ENCODE measurements at places on chromosomes 5 and 9. TPM values are rescaled to one million over a fixed set of nuclear protein-coding genes. Genes with fewer than 3 reads are reported as not detected.

EDIL3 gene
- total RNA-seq: 0.52 TPM

GRCh38 chr9:14097666-14098415, 216.1 kb downstream of the NFIB start:
- no peak for DNase-seq

DNA sequence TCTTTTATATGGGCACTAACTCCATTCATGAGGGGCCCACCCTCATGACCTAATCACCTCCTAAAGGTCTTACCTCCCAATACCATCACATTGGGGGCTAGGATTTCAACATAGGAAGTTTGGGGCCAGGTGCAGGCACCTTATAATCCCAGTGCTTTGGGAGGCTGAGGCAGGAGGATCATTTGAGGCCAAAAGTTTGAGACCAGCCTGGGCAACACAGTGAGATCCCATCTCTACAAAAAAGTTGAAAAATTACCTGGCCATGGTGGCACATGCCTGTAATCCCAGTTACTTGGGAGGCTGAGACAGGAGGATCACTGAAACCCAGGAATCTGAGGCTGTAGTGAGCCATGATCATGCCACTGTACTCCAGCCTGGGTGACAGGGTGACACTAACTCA, 76.7 kb downstream of the MYO10 start:
- no peak for DNase-seq

- no peak for DNase-seq
Observed at GRCh38 chr9:126697330-126697729, 83.6 kb downstream of the LMX1B start.

FOXD4L3 gene
- total RNA-seq: 0.94 TPM

OLFM1 gene
- total RNA-seq: 28.3 TPM

- no peak for DNase-seq
Observed at GRCh38 chr5:40396317-40396716, 283.4 kb upstream of the PTGER4 start.

- DNase-seq: no peak
Observed at GRCh38 chr5:176823869-176824412, 13.6 kb downstream of the UNC5A start.

GRCh38 chr5:637581-638450, 25.7 kb downstream of the CEP72 start:
- DNase-seq: no peak

PCDHGB4 gene
- total RNA-seq: 1.0 TPM

DNA sequence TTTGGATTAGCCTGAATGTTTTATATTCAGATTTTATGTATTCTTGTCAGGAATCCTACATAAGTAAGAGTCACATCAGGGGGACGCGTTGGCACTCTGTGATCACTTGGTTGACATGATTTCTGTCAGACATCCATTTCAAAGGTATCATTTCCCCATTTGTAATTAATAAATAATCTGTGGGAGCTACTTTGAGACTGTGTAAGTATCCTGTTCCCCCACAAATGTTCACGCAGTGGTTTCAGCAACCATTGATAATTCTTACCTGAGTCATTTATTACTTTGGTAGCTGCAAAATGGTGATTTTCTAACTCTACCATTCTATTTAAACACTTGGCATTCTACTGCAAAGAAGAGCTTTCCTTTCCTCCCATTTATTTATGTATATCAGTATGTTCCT, 56.9 kb upstream of the TBC1D2 start:
- no peak for DNase-seq

DNA sequence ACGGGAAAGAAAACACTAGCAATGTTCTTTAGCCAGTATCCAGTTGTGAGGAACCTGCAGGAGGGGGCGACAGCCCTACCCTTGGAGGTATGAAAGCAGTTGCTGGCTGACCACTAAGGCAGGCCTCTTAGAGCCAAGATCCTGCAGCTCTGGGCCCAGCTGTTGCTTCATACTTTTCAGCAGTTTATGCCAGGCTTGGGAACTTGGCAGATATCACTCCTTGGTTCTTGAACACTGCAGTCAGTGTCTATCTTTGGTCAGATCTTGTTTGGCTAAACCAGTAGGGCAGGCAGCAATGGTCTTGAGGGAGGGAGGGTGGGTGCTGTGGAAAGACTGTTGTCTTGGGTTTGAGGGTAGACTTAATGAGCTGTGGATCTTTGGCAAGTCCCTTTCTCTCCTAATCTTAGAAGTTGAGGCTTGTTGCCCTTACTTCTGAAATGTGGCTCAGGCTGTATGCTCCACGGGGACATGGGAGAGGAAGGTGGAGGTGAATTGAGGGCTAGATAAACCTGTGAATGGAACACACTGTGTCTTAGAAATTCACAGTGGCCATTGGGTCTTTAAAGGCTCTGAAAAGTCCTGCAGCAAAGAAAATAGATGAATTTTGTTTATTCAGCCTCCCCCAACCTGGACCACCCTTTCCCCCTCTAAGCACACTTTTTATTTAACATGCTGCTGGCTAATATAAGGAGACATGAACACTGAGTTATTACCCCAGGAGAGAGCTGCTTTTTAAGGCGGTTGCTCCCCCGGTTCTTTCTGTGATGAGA, 37.5 kb downstream of the ZNF618 start:
- no peak for DNase-seq

DNA sequence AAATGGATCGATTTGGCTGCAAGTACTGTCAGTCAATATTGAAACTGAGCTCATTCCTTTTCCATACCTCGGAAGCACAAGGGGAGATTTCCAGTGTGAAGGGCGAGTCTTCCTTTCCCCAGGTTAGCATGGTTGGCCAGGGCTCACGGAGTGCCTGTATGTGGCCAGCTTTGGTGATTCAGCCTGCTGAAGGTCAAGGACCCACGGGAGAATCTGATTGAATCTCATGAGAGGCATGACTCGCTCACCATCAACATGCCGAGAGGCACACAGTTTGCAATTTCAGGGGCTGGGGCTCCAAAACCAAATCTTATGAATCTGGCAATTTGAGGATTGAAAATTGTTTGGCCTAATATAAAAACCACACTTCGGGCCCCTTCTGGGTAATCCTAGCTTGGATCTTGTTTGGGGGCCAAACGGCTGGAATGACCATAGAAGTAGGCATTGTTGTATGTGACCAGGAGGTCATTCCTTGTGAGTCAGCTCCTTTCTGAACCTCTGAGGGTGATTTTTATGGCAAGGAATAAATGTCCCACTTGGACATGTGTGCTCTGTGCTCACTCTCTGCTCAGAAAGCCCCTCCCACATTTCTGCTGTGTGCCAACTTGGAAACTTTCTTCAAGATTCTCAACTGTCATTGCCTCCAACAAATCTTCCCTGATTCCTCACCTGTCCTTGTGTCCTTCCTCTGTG, 69.8 kb downstream of the DOCK2 start:
- no peak for DNase-seq

ITK gene
- 87.7 TPM for total RNA-seq

SLC1A3 gene
- 2.6 TPM for total RNA-seq

DNA sequence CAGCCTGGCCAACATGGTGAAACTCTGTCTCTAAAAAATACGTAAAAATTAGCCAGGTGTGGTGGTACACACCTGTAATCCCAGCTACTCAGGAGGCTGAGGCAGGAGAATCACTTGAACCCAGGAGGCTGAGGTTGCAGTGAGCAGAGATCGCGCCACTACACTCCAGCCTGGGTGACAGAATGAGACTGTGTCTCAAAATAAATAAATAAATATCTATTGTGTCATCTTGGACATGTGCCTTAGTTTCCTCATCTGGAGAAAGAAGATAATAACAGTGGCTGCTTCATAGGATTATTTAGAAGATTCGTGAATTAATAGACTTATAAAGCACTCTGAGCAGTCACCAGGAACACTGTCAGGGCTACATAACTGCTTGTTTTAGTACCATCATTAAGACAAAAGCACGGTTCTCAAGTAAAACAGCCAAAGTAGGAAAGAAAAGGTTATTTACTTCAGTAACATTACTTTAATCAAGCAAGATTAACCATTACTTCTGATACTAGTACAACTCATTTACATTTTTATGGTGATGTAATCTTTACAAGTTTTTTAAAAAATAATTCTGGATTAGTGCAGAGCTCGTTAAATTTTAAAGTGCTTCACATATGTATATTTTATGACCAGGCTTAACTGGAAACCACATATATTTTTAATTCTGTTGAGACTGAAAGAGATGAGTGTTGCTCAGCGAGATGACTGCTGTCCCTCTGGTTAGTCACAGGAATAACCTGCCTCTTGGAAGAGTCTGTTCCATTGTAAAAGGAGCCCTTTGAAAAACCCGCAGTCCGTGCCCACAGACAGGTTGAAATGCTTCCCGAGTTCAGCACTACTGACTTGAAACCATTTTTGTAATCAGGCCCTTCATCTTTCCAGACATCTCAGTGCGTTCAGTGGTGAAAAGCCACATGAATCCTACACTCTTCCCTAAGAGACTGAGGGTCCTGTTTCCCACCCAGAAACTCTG, 36.7 kb downstream of the ANKH start:
- DNase-seq: no peak

PCDHGA8 gene
- 0.19 TPM for total RNA-seq

LRRC14B gene
- 0.90 TPM for total RNA-seq

BTNL9 gene
- 6.3 TPM for total RNA-seq

DNA sequence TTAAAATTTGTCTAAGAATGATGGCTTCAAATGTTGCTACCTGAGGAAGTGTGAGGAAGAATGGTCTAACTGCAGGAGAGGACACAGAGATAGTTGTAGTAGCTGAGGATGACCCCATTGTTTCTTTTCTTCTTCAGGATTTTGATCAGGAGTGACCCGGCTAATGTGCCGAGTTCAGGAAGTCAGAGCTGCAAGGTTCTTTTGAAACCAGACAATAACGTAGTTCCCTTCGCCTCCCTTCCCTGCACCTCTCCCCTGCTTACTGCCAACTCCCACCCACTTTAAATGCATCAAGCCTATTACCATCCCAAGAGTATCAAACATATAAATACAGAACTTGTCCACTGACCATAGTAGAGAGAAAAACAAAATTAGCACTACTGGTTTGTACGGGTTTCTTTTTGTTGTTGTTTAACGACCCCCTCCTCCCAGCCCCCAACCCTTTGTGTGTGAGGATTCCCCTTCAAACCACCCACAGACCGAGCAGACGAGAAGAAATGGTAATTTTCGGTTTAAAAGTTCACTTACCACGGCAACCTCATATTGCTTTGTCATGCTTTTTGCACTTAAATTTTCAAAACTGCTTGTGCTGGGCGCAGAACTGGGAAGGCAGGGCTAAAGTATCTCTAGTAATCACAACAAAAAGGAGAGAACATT, 23.5 kb upstream of the ELAVL2 start:
- no peak for DNase-seq

DNA sequence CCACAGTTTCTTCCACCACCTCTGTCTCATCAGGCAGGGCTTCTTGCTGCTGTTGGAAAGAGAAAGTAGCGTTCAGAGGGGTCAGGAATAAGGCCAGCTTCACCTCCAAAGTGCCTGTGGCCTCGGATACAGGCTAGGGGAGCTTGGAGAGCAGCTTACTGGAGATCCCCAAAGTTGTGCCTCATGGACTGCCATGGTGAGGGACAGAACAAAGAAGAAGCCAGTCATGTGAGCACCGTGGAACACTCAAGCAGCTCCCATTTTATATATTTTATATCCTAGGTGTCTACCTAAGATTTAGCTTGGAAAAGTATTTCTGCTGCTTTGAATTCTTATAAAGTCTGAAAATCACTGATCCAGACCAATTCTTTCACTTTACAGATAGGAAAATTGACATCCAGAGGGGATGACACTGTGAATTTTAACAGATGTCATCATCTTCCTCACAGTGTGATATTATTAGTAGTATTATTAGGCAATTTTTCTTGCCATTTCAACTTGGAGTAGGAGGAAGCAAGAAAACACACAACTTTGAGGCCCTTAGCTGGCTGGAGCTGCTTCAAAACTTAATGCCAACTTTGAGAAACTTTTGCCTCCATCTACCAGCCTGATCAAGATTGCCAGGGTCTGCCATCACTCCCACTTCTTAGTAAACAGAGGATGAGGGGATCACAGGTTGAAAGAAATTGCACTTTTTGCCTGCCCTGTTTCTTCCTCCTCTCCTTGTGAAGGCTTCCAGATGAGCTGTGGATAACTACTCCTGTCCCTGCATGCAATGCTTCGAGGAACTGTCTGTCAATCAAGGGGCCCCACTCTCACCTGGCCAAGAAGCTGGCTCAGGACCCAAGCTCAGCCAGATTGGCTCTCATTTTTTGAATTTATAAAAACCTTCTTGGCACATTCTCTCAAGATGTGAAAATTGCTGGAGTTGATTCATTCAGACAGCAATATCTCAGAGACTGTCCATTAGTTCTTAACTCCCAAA, 11.8 kb downstream of the SPARC start:
- no peak for DNase-seq

SV2C gene
- total RNA-seq: 0.05 TPM

DNA sequence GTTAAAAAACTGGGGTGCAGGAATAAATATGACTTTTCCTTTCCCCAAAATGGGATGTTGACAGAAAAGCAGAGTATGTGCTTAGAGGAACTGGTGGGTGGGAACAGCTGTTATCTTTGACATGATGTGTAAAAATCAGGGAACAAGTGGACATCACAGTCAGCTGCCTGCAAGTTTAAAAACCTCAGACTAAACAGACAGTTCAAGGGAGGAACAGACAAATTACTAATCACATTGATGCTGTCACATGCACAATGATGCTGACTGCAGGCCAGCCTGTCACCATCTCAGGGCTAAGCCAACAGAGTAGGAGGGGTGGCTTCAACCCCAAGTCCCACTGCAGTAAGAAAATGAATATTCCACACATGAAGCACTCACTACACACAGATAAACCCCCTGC, 38.2 kb upstream of the UBAP2 start:
- DNase-seq: no peak

GRCh38 chr5:154729613-154730012, 25.6 kb upstream of the LARP1 start:
- no peak for DNase-seq

GRCh38 chr9:104342552-104342951, 161.5 kb upstream of the OR13F1 start:
- no peak for DNase-seq

RANBP17 gene
- 6.8 TPM for total RNA-seq

BHMT2 gene
- total RNA-seq: 0.05 TPM

DNA sequence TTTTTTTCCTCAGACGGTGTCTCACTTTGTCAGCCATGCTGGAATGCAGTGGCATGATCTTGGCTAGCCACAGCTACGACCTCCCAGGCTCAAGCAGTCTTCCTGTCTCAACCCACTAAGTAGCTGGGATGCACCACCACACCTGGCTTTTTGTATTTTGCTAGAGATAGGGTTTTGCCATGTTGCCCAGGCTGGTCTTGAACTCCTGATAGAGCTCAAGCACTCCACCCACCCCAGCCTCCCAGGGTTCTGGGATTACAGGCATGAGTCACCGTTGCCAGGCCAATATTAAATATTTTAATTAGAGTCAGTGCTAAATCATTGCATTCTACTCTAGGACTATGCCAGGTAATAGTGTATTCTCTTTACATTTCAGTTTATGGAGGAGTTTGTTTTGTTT, 41.5 kb downstream of the UBE2R2 start:
- DNase-seq: no peak

GRCh38 chr5:135234666-135235401, 164.2 kb downstream of the MACROH2A1 start:
- DNase-seq: no peak

DNA sequence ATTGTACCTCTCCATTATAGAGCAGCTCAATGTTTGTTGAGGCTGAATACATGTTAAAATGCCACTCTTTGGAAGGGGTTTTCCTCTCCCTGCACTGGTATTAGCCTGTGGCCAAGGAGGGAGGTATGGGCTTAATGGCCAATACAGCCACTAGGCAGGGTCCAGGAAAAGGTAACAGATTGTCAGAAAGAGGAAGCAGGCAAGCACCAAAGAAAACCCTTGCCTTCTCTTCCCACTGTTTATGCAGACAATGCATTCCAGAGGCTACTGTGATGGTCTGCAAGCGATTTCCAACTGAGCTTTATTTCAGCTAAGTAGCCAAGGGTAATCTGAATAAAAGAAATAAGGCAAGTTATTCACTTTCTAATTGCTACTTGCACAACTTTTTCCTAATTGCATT, 95.3 kb upstream of the SLC27A6 start:
- no peak for DNase-seq

FAM163B gene
- 2.0 TPM for total RNA-seq
